Naive thymus-derived CD8-positive, alpha-beta T cell (primary cell): ENCODE measurements at places on chromosomes 2 and 18. TPM values are rescaled to one million over a fixed set of nuclear protein-coding genes. Genes with fewer than 3 reads are reported as not detected.
A peak's percentile ranks its signal among the peaks of the same experiment; 100 is the strongest.

- no peak for DNase-seq
Measured at GRCh38 chr2:239506101-239506857, 105.5 kb upstream of the HDAC4 start.

DNA sequence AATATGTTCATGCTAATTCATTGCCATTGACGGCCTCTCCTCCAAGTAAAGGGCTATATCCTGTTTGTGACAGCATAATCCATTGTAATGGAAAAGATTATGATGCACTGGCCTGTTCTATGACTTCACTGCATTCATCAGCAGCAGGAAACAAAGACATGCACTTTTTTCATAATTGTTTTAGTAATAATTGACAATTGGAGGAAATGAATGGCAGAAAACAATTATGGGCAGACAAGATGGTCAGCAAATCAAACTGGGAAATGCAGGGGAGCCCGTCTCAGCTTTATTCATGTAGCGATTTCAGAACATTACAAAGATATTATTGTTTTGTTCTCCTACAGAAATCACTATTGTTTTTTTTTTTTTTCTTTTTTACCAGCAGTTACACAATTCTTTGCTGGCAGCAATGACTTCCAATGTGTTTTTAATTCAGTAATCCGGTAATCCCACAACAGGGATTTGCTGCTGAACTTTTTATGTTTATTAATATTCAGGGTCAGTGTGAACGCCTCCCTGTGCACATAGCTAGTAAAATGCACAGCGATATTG, 33.8 kb upstream of the RASGRP3 start:
- DNase-seq = no peak

- no peak for DNase-seq
Measured at GRCh38 chr2:36731941-36732672, 35.6 kb downstream of the VIT start.

DNA sequence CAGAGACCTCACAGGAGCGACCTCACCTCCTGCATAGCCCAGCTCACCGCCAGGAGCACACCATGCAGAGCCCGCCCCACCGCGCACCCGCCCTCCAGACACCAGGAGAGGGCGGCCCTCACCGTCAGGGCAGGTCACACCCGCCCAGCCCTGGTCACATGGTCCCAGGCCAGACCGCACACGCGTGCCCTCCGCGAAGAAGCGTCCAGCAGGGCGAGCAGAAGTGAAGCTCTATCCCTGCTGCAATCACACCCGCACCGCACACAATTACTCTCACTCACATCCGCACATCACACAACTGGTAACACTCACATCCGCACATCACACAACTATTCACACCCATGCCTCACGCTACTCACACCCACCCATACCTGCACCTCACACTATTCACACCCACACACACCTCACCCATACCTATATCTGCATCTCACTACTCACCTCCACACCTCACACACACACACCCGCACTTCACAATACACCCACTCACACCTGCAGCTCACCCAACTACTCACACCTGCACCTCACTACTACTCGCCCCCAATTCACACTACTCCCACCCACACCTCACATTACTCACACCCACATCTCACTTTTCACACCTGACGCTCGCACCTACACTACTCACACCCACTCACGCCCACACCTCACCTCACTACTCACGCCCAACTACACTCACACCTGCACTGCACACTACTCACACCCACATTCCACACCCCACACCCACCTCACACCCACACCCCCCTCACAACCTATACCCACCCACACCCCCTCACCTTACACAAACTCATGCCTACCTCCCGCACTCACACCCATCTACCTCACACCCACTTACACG, 242.0 kb downstream of the HDAC4 start:
- no peak for DNase-seq

GRCh38 chr2:96912346-96913116, 42.7 kb upstream of the SEMA4C start:
- no peak for DNase-seq

GRCh38 chr2:101305492-101306078, 2.9 kb downstream of the RNF149 start:
- no peak for DNase-seq

DNA sequence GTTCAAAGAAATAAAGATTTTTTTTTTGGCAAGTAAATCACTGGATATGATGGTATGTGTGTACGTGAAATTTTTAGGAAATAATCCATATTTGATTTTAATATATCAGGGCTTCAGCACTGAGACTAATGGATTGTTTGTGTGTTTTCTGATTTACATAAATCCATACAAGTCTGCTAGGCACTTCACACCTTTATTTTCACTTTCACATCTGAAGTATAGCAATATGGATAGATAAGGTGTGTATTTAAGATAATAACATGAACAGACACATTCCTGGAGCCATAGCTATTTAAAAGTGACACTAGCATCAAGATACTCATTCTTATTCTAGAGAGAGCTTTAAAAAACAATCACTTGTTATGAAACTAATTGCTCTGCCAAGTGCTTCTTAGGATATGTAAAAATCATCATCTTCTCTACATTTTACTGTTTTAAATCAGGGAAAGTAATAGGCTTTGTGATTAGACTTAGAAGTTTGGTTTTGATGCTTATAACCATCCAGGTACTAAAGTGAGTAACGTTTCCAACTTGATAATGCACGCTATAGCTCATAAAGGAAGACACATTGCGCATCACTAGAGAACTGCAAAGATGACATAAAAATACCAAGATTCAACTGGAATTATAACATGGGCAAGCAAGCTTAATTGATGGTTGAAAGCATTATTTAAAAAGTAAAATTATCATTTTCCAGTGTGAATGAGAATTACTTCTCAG, 208.9 kb downstream of the ZEB2 start:
- no peak for DNase-seq

GRCh38 chr2:63893163-63893562, 51.5 kb downstream of the UGP2 start:
- DNase-seq = no peak

DNA sequence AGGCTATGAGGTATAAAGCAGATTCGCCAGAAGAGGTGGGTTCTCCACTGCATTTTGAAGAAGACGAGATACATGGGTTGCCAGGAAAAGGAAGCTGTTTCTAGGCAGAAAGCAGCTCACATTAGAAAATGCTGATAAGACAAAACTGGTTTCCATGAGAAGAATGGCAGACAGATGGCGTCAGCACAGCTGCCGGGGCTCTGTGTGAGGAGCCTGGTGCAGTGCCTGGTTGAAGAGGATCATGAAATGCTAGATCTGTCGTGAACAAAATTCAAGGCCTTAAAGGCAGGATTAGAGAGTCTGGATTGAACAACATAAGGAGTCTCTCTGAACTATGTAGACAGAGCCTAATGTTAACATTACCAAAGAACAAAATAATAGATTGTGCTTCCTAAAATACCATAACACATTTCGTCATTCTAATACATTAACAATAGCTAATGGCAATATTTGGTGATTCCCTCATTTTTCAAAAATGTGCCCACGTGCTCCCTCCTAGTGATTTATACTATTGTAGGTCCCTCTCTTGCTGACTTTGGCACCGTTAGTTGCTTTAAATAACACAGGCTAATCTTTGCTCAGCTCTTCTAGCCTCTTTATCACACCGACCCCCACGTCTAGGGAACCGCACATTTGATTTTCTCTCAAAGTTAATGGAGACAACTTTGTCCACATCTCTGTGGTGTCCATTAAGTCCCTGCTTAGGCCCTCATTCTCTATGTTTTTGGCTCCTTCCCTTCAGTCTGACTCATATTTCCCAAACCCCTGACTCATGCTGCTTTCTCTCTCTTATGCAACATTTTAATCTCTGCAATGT, 38.2 kb downstream of the EFEMP1 start:
- no peak for DNase-seq

DNA sequence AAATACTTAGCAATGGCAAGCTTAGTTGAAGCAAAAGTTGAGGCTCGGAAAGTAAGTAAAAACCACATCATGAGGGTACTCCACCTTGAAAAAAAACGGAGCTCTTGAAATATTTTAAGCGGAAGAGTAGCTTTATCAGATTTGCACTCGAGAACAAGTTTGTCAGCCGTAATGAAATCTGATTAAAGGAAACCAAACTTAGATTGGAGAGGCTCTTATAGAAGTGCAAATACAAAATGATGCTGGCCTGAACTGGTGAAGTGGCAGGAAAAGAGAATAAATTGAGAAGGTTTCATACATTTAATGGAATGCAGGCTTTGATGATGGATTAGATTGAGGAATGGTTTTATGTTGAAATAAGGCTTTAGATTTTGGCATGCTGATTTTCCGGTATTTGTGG, 484.2 kb downstream of the PID1 start:
- no peak for DNase-seq

DNA sequence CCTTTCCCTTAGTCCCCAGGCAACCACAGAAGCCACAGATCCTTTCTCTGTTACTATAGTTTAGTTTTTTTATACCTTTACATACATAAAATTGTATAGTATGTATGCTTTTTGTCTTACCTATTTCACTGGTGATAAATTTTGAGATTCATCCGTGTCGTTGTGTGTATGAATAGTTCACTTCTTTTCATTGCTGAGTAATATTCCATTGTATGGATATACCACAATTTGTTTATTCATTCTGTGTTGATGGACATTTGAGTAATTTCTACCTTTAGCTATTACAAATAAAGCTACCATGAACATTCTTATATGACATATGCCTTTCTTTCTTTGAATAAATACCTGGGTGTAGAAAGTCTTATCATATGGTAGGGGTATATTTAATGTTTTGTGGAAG, 102.8 kb upstream of the CERS6 start:
- DNase-seq = no peak

GRCh38 chr2:23688486-23689130, 238.3 kb downstream of the ATAD2B start:
- no peak for DNase-seq

DNA sequence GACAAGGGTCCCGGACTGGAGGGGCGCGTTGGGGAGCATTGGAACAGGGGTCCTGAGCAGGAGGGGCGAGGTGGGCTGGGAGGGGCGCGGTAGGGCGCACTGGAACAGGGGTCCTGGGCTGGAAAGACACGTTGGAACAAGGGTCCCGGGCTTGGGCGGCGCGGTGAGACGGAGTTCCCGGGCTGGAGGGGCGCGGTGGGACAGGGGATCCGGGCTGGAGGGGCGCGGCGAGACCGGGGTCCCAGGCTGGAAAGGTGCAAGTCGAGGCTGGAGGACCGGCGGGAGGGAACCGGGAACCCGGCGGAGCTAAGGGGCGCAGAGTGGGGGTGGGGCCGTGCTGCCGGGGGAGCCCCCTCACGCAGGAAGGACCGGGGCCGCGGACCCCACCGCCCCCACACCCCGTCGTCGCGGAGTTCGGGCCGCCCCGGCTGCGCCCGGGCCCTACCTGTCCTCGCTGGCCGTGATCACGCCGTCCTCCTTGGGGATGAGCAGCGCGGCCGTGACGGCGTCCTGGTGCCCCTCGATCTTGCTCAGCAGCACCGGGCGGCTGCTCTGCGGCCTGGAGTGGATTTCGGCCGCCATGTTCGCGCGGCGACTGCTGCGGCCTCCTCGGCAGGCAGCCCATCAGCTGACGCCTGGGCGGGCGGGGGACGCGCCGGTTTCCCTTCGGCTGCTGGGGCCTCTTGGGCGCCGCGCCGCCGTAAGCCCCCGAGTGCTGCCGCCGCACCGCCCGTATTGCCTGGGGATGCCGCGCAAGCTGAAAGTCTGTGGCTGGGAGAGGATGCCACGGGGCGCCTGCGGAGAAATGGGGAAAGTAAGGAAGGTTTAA, at the start of gene WDFY1:
TSS of gene WDFY1 (minus strand) at position 633 of the 829 bp plus-strand sequence. CDS start at position 582, 51 bp downstream.
- peak; percentile 70 for DNase-seq

DNA sequence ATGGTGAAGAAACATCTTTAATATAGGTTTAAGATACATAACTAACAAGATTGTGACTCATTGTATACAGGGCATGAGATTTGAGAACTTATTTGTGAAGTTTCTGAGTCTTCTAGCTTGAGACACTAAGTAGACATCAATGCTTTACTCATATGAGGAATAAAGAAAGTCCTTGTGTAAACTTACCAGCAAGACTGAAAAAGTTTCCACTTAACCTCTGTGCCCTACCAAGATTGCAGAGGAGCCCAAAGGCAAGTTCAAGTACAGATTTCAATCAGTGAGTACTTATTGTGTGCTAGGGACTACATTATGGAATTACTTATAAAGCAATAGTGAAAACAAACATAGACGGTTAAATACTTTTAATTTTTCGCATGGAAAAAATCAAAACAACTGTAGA, 1041.2 kb upstream of the CELF4 start:
- no peak for DNase-seq

DNA sequence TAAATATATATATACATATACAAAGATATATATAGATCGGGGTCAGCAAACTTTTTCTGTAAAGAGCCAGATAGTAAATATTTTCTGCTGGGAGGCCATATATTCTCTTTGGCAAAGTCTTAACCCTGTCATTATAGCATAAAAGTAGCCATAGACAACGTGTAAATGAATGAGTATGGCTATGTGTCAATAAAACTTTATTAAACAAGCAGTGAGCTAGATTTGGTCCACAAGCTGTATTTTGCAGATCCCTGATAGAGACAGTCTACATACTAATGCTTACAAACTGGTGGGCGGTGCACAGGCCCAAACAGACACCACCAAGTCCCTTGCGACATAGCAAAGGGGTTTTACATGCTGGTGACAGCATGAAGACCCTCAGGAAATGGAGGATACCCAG, 30.3 kb downstream of the SLC14A2 start:
- DNase-seq = no peak

GRCh38 chr2:527581-527980, 149.6 kb downstream of the TMEM18 start:
- no peak for DNase-seq

DNA sequence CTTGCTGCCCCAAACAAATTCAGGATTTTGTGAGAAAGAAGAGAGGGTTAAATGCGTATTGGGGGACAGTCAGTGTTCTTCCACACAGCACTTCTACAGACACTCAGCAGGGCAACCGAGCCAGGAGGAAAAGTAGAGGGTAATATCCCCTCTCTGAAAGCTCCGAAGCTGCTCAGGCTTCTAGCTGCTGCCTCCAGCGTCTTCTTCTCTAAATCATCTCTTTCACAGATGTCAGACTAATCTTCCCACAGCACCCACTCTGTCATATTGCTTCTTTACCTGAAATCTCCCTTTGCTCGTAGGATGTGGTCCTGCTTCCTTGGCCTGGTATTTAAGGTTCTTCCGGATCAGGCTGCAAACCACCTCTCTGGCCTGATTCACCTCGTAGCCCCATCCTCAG, 117.6 kb upstream of the HAAO start:
- DNase-seq = no peak

- DNase-seq = no peak
Measured at GRCh38 chr2:178530131-178530530, 49.9 kb downstream of the PLEKHA3 start.

Gene KCNE4
- polyA plus RNA-seq = not detected

Gene DNAH7
- not detected for polyA plus RNA-seq

Gene THAP4
- polyA plus RNA-seq = 58.4 TPM

Gene MPP4
- polyA plus RNA-seq = not detected

Gene KCNG3
- polyA plus RNA-seq = not detected

Gene CBLN2
- polyA plus RNA-seq = not detected
